CD4-positive, alpha-beta T cell treated with Interleukin-12 subunit alpha and Interleukin-12 subunit beta, for 1 hour (primary cell): ENCODE measurements at places on chromosomes 11 and 22.

DNA sequence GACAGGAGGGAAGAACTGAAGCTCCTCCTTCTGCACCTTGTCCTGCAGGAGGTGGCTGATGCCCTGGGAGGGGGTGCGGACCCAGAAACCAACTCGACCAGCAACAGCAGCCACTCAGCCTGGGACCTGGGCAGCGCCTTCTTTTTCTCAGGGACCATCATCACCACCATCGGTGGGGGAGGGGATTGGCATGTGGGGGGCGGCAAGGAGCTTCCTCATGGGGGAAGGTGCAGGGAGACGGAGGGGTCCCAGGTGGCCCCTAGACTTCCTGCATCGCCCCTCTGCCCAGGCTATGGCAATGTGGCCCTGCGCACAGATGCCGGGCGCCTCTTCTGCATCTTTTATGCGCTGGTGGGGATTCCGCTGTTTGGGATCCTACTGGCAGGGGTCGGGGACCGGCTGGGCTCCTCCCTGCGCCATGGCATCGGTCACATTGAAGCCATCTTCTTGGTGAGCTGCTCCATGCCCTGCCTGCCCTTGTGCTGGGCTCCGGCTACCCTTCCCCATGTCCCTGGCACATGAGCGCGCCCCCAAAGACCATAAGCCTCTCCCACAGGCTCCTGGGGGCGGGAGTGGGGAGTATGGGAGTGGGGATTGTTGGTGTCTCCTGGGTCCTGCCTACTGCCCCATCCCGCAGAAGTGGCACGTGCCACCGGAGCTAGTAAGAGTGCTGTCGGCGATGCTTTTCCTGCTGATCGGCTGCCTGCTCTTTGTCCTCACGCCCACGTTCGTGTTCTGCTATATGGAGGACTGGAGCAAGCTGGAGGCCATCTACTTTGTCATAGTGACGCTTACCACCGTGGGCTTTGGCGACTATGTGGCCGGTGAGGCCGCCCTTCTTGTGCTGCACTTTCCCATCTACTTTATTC, 3.1 kb upstream of the CATSPERZ start:
- no peak for DNase-seq

DNA sequence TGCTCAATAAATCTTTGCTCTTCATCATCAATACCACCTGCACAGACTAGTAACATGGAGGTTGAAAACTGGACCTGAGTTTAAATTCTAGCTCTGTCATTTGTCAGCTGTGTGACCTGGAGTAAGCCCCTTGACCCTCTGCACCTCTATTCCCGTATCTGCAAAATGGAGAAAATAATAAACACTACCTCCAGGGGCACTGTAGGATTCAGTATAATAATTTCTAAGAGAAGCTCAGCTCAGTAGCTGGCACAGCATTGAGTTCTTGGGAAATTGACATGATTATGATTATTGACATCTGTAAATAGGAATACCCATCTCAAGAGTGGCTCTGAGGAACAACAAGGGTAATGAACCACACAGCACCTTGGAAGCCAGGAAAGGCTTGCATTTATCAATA, 78.4 kb downstream of the MN1 start:
- no peak for DNase-seq

DNA sequence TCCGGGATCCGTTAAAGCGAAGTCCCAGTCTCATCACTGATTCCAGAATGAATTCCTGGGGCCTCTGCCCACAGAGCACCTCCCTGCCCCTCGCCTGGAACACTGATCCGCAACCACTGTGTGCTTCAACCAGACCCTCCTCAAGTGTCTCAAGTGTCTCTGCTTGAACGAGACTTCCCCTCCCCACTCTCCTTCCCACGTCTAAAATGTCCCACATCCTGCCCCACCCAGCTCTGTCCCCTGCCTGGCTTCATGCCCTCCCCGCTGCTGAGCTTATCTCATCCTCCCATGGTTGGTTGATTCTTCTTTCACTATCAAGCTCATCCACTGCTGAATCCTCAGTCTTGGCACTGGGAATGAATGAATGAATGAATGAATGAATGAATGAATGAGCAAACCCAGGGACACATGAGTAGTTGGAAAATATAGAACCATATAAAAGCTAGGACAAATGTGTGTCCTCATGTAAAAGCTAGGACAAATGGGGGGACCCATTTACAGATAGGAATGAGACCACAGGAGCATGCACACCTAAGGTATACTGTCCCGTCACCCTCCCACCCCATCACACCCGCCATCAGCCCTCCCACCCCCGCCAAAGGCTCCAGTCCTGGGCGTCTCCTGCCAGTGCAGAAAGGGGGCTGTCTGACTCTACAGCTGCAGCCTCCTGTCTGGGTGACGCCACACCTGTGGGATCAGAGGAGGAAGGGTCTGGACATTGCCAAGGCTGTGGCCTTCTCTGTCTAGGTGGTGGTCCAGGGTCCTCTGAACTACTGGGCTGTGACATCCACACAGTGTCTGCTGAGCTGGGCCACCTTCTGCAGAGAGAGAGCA, 71.4 kb upstream of the LINC01488 start:
- DNase-seq = no peak

- no peak for DNase-seq
These were observed 107.0 kb downstream of the FAM76B start for GRCh38 chr11:95682552-95682951.

- no peak for DNase-seq
These were observed 2.7 kb upstream of the ZNF74 start for GRCh38 chr22:20391222-20391621.

DNA sequence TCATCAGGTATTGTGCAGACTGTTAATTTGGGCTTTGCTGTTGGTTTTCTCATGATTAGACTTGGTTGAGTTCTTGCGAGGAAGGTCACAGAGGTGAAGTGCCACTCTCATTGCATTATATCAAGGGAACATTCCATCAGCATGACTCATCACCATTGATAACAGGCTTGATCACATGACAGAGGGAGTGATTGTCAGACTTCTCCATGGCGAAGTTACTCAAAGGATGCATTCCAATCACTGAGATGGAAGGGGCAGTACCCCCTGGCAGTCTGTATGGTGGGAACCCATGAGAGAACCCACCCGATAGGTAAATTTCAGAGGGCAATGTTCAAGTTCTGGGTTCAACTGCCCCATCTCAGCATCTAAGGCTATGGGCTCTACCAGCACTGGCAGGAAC, 19.4 kb upstream of the P2RY2 start:
- DNase-seq = no peak
